Muscle of arm (tissue), 14 donors: ENCODE measurements at places on chromosomes 3 and 15. TPM values are rescaled to one million over a fixed set of nuclear protein-coding genes. Genes with fewer than 3 reads are reported as not detected.
A peak's percentile ranks its signal among the peaks of the same experiment; 100 is the strongest.

DNA sequence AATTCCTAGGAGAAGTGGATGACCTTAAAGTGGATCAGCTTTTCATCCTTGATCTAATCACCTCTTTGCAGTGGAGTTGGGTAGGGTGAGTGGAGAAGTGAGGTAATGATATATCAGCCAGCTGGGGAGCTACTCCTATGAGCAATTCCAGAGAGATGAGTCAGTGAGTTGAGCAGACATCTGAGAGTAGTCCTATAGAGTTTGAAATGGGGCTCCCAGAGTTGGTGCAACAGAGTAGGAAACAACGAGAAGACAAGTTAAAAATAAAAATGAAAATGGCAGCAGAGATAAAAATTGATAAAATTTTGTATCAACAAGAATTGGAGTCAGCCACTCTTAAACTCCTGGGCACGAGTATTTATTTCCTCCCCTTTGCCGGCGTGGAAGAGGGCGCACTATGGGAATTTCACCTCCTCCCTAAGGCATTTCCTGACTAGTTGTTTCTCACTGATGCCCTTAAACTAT lies 150.8 kb upstream of the DPH6 start:
- no peak for DNase-seq

GRCh38 chr3:79651536-79652065 lies 116.2 kb downstream of the ROBO1 start:
- peak; percentile 1 for DNase-seq

GOLGA8M gene
- polyA plus RNA-seq: 2.9 TPM

PLA2G4D gene
- polyA plus RNA-seq: 0.13 TPM

GOLGA8T gene
- not detected for polyA plus RNA-seq

- no peak for DNase-seq
These were observed 70.4 kb downstream of the MAGEF1 start for GRCh38 chr3:184641430-184641829.

MUSTN1 gene
- 153 TPM for polyA plus RNA-seq

DNA sequence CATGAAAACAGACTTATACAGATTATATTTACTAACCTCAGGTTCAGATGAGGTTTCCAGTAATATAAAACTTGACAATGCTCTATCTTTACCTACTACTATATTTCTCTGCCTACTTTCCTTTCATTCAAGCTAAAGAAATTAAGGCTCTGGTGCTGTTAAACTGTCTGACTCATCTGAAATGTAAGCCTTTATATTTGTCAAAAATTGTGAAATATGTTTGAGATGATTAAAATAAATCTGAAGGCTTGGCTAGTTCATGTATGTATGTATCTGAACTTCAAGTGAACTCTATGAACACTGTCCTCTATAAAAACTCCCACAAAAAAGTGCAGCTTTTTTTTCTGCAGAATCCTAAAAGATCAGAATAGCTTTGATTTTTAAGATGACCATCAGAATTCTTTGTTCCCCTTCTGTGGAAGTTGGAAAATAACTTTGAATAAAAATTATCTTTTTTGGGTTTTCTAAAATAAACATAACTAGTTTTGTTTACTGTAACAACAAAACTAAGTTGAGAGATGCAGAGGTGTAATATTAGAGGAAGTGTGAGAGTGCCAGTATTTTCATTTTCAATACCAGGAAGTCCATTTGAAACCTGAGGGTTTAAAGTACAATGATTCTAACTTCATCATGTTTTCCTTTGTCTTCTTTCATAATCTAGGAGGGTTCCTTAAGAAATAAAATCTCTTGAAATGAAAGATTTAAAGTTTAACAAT lies 42.2 kb downstream of the ILDR1 start:
- DNase-seq: no peak

GRCh38 chr15:88448991-88449461 lies 18.2 kb downstream of the MRPL46 start:
- DNase-seq: no peak

SLC12A1 gene
- polyA plus RNA-seq: not detected

GRCh38 chr15:67126551-67127330 lies 61.3 kb downstream of the SMAD3 start:
- no peak for DNase-seq

ZKSCAN7 gene
- polyA plus RNA-seq: 10.4 TPM

- DNase-seq: no peak
These were observed 497.0 kb upstream of the CCDC54 start for GRCh38 chr3:106880206-106880605.

DNA sequence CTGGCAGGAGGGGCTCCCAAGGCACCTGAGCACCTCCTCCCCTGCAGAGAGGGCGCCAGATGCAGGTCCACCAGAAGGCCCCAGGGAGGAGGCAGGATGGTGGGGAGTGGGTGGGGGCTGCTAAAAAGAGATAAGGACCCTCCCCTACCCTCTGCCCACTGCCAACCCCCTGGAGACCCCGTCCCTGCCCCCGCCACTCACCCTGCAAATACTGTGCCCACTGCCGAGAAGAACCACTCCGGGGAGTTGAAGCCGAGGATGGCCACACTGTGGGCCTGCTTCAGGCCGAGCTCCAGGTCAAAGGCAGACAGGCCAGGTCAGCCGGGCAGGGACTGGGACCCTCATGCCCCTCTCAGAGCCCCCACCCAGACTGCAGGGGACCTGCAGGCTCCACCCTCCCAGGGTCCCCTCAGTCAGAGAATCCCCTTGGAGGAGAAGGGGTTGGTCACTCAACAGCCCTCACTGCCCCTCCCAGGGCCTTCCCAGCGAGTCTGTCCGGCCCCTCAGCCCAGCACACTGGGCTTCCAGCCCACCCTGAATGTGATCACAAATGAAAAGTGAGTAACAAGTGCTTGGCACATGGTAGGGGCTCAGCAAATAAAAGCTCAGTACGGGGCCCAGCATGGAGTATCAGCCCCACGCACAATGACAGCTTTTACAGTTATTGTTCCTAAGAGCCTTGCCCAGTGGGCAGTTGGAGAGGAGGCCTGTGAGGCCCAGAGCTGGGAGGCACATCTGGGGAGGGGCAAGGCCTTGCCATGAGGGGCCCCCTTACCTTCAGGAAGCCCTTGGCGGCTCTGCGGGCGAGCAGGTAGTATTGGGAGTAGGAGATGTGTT lies 40.4 kb downstream of the ACSBG1 start:
- DNase-seq: no peak

GRCh38 chr3:195160908-195161434 lies 110.0 kb downstream of the XXYLT1 start:
- no peak for DNase-seq

DNA sequence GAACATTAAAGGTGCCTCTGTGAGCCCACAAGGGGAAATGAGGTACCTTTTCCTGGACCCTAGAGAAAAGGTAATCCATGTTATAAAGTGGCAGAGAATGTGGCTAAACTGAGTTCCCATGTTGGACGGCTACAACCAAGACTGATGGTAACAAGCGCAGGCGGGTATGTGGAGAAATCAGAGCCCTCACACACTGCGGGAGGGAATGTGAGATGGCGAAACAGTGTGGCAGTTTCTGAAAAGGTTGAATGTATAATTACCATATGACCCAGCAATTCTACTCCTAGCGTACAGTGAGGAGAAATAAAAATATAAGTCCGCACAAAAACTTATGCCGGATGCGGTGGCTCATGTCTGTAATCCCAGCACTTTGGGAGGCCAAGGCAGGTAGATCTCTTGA lies 24.1 kb upstream of the SHISA5 start:
- DNase-seq: no peak

UBA3 gene
- polyA plus RNA-seq: 54.2 TPM

DNA sequence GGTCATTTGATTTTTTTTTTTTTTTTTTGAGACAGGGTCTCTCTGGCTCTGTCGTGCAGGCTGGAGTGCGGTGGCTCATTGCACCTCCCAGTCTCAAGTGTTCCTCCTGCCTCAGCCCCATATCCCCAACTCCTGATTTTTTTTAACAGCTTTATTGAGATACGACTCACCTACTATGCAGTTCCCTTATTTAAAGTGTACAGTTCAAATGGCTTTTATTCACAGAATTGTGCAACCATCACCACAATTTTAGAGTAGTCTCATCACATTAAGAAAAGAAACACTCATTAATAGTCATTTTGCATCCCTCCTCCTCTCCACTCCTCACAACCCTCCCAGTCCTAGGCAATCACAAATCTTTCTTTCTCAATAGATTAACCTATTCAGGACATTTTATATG lies 1.9 kb upstream of the TRA2B start:
- no peak for DNase-seq

- no peak for DNase-seq
These were observed 83.9 kb upstream of the CDAN1 start for GRCh38 chr15:42820811-42821210.

ADCY5 gene
- polyA plus RNA-seq: 5.0 TPM

- DNase-seq: no peak
These were observed 93.2 kb upstream of the MEF2A start for GRCh38 chr15:99472416-99473145.

DNA sequence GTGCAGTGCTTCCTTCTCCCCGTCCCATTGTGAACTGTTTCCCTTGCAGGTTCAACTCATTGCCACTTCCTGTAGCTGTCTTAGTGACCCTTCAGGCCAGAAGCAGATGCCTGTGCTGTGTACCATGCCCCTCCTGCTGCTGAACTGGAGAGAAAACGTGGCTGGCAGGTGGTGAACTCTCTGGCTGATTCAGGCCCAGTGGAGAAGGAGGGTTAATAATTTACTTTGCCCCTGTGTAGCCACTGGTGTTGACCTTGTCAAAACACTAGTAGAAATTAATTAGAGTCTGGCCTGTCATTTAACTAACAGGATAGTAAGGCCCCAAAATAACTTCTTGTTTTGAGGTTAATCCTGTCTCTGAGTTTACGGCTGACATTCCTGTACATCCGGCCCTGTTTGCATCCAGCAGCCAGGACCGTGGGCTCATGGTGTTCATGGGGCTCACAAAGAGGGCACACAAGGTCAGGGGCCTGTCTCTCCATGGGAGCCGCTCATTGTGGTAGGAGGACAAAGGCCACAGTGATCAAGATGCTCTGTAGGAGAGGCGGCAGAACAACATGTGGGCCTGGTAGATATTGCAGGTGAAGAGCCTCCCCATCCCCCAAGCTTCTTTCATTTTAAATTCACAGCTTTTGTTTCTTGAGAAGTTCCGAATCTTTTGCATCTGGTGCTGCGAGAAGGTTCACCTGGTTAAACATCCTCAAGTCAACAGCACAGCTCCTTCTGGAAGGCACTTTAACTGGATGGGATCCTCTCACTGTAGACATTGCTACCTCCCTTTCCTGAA lies 101.6 kb downstream of the CGNL1 start:
- DNase-seq: no peak

- no peak for DNase-seq
These were observed 631.3 kb downstream of the NSUN3 start for GRCh38 chr3:94693997-94694640.

DNA sequence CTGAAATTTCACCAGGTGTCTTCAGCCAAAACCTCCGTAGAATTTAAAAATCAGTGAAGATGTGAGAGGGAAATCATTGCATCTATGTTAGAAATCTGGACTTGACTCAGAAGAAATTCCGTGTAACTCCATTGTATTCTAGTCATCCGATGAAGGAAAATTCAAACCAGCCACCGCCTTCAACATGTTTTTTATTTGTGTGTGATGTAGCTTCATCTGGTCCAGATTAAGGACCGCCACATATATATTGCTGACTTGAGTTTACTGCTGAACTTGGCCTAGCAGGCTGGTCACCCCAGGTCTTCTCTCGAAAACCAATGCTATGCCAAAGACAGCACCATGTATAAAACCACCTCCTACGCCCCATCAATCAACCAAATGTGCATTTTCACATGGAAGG lies 120.9 kb downstream of the FOXP1 start:
- DNase-seq: no peak

SI gene
- polyA plus RNA-seq: not detected

DNA sequence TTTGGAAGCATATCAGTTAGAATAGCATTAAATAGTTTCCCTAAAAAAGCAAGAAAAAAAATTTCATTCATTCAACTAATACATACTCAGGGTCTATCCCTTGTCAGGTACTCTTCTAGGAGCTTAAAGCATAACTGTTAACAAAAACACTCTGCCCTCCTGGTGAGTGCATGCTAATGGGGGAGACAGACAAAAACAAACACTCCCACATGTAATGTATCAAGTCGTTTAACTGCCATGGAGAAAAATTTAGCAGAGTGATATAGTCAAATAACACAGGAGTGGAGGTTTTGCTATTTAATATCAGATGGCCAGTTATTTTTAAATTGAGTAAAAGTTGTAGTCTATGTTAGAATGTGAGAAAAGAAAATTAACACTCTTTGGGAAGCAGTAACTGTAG lies 254.5 kb upstream of the RARB start:
- DNase-seq: no peak

DNA sequence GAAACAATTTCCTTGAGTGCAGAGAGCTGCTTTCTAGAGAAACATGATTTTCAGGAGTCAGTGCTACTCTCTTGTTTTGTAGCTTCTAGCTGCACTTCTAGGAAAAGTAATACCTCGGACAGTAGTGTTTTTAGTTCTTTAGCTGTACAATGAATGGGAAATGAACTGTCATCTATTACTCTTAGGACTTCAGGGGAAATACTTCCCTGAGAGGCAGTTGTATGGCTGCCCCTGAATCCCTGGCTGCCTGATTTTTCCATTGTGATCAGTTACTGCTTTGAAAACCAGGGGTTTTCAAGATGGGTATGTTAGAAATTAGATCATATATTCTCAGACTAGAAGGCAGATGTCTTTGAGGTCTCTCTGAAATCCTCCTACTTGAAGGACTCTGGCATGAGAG lies 200.3 kb upstream of the SEMA6D start:
- no peak for DNase-seq

GOLGA6L7 gene
- polyA plus RNA-seq: not detected

GRCh38 chr3:164748626-164749025 lies 329.7 kb downstream of the SI start:
- DNase-seq: no peak

DNA sequence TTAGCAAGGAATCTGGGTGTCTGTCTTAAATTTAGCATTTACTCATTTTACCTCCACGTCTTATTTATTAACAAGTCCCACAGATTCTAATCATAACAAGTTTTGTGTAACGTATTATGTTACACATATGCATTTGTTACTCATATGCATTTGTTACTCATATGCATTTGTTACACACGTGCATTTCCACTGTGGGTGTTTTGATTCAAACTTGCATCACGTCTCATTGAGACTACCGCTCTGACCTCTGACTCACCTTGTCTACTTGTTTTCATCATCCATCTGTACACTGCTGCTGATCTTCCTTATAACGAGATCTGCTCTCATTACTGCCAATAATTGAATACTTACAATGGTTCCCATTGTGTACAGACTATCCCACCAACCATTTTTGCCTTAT lies 1141.4 kb downstream of the TBL1XR1 start:
- DNase-seq: no peak

DNA sequence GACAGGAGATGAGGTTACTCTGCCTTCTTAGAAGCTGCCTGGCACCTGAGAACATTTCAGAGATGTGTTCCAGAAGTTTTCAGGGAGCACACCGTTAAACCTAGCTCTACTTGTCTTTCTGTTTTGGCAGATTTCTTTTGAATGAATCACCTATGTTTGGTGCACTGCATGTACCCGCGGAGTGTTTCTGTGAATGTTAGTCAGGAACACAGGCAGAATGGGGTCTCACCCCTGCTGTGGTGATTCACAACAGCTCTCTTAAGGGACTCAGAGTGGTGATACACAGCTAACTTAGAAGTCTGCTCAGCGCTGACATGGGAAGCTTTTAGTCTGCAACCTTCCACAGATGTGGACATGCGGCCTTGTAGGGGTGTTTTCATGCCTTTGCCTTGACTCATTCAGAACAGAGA lies 24.0 kb downstream of the TSEN2 start:
- no peak for DNase-seq

GOLGA8S gene
- 1.0 TPM for polyA plus RNA-seq

GRCh38 chr15:82951472-82952157 lies 905 bp downstream of the HOMER2 start:
- DNase-seq: no peak

ST3GAL6 gene
- polyA plus RNA-seq: 6.8 TPM

GRCh38 chr15:80289528-80290495 lies 37.8 kb upstream of the CTXND1 start:
- DNase-seq: peak; percentile 39
